ENCODE measurements at places on chromosomes 11 and 22.

GRCh38 chr11:72309641-72310040 is 65.7 kb upstream of the PHOX2A start:
- DNase-seq, result no peak

GRCh38 chr11:38577769-38578168 is 1979.7 kb upstream of the RAG2 start:
- DNase-seq, result no peak

GRCh38 chr11:13859892-13860291 is 102.6 kb upstream of the SPON1 start:
- DNase-seq, result peak; percentile 20

DNA sequence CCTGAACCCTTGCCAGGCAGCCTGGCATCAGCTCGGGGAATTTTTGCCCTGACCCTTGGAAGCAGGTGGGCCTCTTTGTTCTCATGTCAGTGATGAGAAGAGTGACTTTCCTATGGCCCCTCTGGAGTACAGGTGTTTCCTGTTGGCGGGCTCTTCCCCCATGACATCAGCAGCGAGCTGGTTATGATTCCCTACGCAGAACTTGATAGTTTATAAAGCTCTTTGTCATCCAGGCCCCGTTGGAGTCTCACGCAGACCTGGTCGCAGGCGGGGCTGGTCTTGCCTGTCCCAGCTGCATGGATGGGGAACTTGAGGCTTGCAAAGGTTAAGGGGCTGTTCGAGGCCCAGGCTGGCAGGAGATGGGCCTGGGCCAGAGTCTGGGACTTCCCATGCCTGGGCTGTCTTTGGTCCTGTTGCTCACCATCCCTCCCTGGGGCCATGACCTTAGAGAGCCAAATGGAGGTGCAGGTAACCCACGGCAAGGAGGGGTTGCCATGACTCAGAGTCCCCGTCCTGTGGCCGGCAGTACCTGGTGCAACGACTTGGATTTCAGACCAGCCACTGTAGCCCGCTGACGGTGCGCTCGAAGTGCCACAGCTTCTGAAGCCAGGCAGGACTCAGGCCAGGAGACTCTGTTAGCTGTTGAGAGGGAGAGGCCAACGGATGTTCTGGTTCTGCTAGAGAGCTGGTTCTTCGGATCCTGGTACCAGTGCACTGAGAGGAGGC is 45.9 kb upstream of the PPP6R3 start:
- no peak for DNase-seq

DNA sequence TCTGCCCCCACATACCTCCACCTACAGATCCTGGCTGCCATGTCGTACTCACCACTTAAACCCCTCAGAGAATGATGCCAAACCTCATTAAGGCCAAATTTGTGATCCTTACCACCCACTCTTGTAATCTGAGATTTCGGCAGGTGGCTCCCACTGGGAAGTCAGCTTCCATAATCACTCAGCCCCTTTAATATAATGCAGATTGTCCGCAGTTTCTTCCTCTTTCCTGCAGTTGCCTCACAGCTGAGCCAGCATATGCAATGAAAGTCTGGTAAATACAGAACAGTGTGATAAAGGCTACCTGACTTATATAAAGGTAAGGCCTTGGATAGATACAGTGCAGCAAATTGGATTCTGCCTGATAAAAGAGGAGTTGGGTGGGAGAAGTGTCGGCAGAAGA is 515.2 kb upstream of the TENM4 start:
- DNase-seq, result no peak

DNA sequence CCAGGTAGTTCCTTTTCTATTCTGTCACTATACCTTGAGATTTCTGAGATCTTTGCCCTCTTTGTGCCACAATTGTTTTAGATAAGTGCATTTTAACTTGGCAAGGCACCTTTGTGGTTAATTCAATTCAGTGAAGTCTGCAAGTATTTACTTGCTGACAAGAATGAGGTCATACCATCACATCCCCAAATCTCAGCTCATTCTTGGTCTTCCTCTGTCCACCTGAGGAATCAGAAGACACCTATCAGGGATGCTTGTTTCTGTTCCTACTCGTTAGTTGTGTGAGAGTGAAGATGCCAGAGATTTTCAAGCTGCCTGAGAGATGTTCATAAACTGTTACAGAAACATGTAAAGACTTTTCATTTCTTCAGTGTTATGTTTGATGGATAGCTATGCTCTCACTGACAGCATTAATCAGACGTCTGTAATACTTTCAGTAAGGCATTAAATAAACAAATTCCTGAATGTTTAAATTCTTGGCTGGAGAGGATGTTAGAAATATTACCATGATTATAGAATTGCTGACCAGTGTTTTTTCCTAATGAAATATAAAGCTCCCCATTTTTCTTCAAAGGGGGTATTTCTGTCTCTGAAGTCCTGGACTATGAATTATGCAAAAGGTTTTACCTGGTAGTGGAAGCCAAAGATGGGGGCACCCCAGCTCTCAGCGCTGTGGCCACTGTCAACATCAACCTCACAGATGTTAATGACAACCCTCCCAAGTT is 135.0 kb upstream of the MTNR1B start:
- DNase-seq, result no peak

GRCh38 chr22:32917577-32918354 is 116.3 kb downstream of the TIMP3 start:
- DNase-seq, result no peak

- DNase-seq, result no peak
These were observed 69.8 kb downstream of the TRIM29 start for GRCh38 chr11:120068114-120068573.

DNA sequence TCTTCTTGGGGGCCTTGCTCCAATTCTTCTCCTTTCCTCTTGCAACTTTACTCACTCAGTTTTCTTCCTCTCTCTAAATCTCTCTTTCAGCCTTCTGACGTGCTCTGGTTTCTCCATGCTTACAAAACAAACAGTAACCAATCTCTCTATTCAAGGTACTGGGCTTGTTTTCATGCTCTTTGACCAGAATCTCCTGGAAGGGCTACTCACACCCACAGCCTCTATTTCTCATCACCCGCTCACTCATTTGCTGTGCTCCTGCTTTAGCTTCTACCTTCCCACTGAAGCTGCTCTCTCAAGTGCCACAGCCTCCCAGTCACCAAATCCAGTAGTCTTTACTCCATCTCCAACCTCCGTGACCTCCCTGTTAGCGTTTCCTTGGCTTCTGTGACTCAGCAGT is 60.4 kb downstream of the SERGEF start:
- no peak for DNase-seq

GRCh38 chr11:123145661-123146060 is 49.4 kb downstream of the CLMP start:
- no peak for DNase-seq

- DNase-seq, result no peak
These were observed 1.9 kb downstream of the PATZ1 start for GRCh38 chr22:31344256-31344577.

DNA sequence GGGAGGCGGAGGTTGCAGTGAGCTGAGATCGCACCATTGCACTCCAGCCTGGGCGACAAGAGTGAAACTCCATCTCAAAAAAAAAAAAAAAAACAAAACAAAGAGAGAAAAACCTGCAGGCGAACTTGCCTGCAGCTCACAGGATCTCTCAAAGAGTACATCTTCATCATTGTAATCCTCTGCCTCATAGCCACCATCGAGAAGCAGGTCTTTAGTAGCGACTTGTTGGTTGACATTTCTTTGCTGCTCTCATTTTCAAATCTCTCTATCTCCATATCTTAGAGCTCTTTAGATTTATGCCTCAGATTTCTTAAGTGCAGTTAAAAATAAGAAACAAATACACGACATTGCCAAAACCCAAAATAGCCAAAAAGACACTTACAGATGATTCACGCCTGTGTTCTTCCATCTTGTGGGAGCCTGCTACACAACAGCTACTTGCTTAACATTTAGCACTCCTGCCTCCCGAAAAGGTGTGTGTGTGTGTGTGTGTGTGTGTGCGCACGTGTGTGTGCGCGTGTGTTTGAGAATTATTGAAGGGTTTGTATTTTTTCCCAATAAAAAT is 14.6 kb downstream of the FAM227A start:
- no peak for DNase-seq

- DNase-seq, result no peak
These were observed 21.0 kb downstream of the RPL3 start for GRCh38 chr22:39298241-39298987.

- DNase-seq, result no peak
These were observed 88.2 kb downstream of the SIK3 start for GRCh38 chr11:117009905-117010605.

- DNase-seq, result no peak
These were observed 108.2 kb upstream of the ARHGAP42 start for GRCh38 chr11:100578831-100579311.

GRCh38 chr11:31966846-31967245 is 124.0 kb upstream of the RCN1 start:
- DNase-seq, result no peak

GRCh38 chr11:11722861-11723260 is 101.1 kb upstream of the GALNT18 start:
- no peak for DNase-seq

DNA sequence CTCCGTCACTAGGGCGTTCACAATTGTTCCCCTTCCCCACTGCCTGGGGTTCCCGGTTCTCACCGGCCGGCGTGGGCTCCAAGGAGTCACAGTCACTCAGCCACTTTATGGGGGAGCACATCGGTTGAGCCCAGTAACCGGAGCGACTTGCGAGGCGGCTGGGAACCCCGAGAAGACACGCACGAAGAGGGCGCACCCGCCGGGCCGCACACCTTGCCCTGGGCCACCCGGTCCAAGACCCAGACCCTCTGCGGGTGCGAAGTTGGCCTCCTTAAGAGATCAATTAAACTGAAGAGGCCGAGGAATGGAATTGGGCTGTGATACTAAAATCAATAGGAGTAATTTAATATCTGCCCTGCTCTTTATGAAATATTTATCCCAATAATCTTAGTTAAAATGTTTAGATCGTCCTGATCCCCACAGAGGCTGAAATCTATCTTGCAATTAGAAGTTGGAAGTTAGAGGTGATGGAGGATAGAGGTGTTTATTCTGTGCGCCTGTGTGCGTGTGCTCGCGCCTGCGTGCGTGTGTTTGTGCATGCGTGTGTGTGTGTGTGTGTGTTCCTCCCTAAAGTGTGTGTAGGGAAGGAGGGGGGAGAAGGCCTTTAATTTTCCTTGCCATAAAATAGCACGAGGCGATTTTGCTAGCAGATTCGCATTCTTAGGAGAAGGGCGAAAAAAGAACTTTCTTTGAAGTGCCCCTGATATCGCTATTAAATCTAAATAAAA is 954 bp upstream of the MN1 start:
- DNase-seq, result no peak

DNA sequence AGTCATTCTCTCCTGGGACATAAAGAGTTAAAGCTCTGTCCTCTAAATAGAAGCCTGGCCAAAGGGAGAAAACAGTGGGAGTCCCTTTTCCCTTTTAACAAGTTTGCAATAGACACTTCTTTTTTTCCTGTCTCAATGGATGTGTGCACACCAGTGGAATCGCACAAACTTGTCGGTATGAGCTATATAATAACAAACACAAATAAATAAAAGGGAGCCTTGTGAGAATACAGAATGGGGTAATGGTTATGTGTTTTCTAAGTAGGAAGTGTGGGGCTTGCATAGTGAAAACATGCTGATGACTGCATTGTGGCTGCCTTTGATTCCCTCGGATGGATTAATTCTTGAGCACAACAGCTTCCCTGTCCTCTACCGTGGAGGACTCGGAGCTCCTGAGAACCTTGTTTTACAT is 131.9 kb downstream of the WNT7B start:
- no peak for DNase-seq

DNA sequence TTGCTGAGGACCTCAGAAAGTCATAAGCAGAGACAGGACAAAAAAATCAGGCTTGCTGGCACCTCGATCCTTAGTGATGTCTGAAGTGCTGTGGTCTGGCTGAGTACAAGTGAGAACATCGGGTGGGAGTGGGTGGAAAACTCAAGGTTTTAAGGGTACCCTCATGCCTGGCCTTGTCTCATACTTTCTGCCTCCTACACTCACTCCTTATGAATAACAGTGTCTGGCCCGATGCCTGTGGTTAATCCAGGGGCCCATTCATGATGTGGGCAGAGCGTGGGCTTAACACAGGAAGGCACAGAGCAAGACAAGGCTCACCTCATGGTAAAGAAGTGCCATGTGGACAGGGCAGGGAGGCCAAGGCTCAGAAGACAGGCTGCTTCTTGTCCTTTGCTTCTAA is 11.0 kb upstream of the UCP3 start:
- no peak for DNase-seq

DNA sequence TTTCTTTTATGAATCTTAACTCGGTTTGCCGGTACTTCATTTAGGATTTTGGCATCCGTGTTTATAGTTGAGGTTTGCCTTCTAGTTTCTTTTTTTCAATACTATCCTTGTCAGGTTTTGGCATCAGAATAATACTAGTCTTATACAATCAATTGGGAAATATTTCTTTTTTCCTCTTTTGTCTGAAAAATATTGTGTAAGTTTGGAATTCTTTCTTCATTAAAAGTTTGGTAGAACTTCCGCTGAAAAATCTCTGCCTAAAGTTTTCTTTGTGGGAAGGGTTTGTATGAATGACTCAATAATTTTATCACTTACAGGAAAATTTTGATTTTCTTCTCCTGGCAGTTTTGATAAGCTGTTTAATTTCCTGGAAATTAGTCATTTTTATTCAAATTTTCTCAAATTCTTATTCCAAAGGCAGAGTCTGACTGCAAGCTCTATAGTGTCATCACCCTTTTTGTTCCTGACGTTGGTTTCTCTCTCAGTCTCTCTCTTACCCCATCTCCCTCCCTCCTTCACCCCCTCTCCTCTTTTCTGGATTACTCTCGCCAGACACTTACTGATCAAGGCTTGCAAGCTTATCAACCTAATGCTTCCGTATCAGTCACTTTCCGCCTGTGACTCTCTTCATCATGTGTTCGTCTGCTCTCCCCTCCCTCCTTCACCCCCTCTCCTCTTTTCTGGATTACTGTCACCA is 555.7 kb downstream of the TBC1D22A start:
- no peak for DNase-seq

GRCh38 chr11:117045196-117045595 is 53.0 kb downstream of the SIK3 start:
- DNase-seq, result no peak

GRCh38 chr11:70220136-70220535 is 17.0 kb downstream of the FADD start:
- DNase-seq, result no peak

- DNase-seq, result no peak
These were observed 18.7 kb downstream of the SYNGR1 start for GRCh38 chr22:39368461-39368911.

- no peak for DNase-seq
These were observed 1019.4 kb downstream of the BRD1 start for GRCh38 chr22:48808038-48808960.

DNA sequence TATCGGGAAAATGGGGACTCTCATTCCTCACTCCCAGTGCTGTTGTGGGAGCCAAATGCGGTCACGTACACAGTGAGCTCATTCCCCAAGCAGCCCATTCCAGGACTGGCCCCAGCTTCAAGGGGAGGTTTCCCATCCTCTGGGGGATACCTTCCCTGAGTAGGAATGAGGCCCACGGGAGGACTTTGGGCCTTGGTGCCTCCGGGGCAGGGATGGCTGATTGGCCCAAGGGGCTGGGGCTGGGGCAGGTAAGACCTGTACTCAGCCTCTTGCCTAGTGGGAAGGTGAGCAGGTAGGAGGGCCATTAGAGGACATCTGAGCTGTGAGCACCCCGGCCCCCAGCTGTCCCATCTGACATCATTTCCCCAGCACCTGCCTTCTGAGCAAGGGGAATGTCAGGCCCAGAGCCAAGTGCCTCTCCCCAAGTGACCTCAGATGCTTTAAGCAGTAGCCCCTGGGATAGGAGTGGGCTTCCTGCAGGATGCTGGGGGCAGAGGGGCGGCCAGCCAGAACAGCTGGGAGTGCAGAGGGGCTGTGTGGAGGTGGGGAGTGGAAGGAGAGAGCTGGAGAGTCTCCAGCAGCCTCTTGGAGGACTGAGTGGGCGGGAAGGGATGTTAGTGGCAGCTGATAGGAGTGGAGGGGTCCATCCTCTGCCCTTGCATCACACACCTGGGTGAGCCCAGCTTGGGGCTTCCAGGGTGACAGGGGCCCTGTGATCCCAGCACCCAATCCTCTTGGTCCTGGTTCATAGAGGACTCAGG is 58.4 kb downstream of the CD82 start:
- DNase-seq, result peak; percentile 6
